ENCODE measurements at places on chromosomes 4 and X.

- no peak for DNase-seq
Measured at GRCh38 chr4:89556601-89557305, 249.2 kb upstream of the GPRIN3 start.

DNA sequence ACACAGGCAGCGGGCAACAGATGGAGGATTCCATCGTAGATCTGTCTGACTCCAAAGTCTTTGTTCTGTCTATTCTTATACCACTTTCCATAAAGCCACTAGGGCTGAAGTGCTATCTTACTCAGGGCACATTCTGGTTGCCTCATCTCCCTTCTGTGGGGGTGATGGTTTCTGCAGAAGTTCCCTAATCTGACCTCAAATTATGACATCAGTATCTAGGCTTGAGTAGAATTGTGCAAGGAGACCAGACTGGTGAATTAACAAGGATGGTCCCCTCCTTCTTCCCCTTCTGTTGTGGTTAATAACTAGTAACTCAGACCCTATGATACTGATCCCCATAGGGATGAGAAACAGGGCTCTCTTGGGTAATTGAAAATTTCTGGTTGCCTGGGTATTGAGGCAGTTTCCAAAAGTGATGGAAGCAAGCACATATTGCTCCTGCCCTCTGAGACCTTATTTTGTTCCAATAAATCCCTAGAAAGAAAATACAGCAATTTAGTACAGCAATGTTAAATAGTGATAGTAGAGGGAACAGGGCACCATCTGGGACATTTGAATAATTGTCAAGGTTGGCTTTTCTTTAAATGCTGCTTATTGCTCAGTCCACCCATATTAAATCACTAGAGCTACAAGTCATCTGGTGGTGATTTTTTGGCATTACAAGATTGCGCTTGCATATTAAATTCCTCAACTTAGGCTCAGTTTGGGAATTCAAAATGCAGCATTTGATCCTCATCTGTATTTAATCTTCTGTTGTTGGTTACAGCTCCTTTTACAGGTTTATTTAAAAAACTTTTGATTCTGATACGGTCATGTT is 57.3 kb upstream of the AP1S2 start:
- no peak for DNase-seq

GRCh38 chr4:184472614-184473498 is 1.5 kb downstream of the IRF2 start:
- peak; percentile 73 for DNase-seq

DNA sequence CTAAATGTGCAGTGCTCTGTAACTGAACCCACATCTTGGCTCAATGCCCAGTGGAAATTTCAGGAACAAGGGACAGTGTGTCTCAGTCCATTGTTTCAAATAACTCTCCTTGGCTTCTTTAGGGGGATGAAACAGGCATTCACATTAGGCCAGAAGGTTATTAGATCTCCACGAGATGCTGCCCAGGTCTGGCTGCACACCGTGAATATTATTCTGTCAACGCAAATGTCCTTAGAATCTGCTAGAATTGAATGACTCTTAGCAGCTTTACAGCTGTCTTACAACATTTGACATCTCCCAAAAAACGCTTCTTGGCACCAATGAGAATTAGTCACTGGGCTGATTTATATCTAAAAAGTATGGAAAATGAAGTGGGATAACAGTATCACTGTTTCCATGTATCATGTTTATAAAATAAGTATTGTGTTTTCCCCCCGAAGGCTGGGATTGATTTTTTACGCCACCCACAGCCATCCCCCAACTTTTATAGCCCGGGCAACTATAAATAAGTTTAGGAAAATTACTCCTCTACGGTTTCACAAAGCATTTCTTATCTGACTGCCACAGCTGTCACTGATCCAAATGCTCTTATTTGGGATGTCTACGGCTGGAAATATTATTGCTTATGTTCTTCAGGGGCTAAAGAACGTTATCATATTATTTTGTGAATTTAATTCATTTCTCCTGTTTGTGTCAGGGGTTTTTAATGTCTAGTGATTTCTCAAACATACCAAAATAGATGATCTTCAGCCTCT is 559.7 kb upstream of the FAT1 start:
- no peak for DNase-seq

DNA sequence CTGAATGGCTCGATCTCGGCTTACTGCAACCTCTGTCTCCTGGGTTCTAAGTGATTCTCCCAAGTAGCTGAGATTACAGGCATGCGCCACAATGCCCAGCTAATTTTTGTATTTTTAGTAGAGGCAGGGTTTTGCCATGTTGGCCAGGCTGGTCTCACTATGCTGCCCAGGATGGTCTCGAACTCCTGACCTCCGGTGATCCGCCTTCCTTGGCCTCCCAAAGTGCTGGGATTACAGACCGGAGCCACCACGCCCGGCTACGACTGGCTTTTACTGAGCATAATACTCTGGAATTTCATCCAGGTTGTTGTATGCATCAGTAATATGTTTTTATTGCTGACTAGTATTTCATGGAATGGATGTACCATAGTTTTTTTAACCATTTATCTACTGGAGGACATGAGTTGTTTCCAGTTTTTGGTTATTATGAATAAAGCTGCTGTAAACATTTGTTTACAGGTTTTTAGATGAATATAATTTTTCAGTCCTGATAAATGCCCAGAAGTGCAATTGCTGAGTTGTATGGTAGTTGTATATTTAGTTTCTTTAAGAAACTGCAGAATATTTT is 31.2 kb downstream of the N4BP2 start:
- no peak for DNase-seq

- no peak for DNase-seq
Measured at GRCh38 chrX:33989936-33990335, 142.2 kb downstream of the FAM47A start.

GRCh38 chrX:153669174-153669890 is 4.3 kb downstream of the PNCK start:
- peak; percentile 51 for DNase-seq

DNA sequence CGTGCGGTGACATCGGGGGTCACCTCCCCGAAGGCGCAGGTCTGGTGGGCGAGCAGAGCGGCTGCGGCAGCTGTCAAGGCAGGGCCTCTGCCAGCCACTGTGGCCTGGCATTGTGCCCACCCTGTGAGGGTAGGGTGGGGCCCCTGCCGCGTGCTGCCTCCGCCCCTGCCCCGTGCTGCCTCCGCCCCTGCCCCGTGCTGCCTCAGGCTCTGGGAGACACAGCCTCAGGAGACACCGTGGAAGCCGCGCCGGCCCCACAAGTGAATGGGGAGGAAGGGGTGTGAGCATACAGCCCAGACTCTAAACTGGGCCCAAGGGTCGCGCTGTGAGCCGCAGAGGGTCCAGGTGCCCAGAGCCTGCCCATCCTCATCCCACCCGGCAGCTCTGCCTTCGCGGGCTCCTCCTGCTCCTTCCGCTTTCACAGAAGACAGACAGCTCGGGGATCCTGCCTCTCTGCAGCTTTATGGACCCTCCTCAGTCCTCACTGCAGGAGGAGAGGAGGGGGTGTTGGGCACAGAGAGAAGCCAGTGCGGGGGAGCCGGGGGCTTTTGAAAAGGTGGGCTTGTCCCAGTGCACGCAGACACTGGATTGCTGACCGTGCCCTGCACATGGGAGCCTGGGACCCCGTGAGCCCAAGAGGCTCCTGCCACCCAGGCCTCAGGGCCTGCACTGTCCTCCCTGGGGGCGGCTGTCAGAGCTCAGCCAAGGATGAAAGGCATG is 27.4 kb downstream of the PCGF3 start:
- DNase-seq: no peak

- DNase-seq: no peak
Measured at GRCh38 chr4:25399510-25399909, 22.4 kb downstream of the ANAPC4 start.

GRCh38 chrX:123859409-123859845 is 426 bp upstream of the XIAP start:
- no peak for DNase-seq

GRCh38 chr4:75087416-75087815 is 154.5 kb downstream of the PARM1 start:
- no peak for DNase-seq

GRCh38 chrX:3651277-3651676 is 62.2 kb downstream of the PRKX start:
- DNase-seq: no peak

DNA sequence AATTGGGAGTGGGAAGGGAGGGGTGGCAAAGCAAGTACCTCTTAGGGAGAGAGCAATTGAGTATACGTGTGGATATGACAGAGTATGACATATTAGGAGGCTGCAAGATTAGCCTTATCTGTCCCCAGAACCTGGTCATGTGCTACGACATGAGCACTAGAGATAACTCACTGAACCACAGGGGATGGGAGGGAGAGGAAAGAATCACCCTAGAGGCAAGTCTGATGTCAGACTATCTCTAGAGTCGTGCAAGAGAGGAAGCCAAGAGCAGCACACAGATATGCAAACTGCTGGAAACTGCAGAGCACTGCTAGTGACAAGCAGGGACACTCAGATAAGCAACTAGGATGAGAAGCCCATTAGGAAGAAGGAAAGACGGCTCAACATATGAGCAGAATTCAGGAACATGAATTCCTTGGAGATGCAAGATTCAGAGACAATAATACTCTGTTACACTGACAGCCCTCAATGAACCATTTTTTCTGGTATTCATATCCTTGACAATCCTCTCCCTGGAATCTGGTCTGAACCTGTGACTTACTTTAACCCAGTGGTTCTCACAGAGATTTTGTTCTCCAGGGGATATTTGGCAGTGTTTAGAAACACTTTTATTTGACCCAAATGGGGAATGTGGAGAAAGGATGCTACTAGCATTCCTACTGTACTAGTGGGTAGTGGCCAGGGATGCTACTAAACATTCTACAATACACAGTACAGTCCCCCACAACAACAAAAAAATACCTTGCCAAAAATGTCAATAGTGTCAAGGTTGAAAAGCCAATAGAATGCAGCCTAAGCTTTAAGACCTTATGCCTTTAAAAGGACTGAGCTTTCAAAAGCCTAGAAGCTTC is 84.0 kb upstream of the BMP2K start:
- DNase-seq: no peak

DNA sequence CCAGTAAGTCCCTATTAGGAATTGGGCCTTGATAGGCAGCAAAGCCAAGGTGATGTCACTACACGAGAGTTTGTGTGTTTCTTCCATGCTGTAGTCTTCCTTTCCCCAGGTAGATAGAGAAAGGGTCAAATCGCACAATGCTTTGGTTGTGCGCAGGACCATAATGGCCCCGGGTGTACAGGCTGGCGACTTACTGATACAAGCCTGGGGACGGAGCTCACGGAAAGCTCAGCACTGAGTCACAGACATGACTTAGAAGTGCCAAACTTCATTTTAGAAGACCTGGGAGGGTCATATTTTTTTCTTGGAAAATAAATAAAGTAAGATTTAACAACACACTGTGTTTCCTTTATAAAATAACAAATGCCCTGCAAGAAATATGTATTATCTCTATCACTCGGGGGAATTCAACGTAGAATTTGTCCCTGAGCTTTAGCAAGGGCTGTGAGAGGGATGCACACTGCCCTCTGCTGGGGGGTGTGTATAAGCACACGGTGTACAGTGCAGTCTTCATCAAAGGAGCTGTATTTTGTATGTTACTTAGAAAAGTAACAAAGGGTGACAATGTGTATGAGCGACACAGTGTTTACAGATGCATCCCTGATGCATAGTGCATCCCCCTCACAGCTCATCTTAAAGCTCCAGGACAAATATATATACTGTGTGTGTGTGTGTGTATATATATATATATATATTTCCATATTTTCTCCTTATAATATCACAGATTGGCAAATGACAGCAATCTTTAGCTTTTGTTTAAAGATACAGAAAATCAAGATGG is 254.5 kb upstream of the VEGFC start:
- peak; percentile 71 for DNase-seq

GRCh38 chr4:98687876-98688275 is 29.5 kb upstream of the TSPAN5 start:
- no peak for DNase-seq

DNA sequence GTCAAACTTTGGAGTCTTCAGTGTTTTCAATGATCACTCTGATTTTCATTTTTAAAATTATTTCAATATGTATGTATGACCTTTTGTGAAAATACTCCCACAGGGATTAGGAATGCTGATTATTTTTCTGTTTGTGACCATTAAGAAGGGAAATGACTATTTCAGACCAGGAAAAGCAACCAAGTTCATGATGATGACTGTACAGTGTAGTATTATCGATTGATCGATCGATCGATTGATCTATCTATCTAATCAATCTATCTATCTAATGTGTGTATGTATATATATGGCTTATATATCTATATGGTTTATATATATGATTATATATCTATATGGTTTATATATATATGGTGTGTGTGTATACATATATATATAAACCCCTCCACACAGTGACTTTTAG is 131.5 kb upstream of the VEGFC start:
- no peak for DNase-seq

DNA sequence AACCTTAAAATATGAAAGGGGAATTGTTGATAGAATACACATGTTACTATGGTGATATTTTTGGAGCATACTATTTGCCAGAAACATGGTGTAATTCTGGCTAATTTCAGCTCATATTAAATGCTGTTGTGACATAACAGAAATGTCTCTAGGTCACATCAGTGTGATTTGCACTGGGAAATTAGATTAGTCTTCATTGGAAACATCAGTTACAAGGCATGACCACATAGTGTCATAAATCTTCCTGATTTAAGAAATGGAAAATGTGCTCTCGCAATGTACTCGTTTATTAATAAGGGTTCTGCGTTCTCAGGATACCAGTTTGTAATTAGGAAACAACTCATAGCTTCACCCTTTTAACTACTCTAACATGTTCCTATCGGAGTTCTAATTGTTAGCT is 72.9 kb upstream of the GYPA start:
- DNase-seq: no peak

- DNase-seq: no peak
Measured at GRCh38 chr4:47187608-47188007, 156.2 kb downstream of the GABRB1 start.

DNA sequence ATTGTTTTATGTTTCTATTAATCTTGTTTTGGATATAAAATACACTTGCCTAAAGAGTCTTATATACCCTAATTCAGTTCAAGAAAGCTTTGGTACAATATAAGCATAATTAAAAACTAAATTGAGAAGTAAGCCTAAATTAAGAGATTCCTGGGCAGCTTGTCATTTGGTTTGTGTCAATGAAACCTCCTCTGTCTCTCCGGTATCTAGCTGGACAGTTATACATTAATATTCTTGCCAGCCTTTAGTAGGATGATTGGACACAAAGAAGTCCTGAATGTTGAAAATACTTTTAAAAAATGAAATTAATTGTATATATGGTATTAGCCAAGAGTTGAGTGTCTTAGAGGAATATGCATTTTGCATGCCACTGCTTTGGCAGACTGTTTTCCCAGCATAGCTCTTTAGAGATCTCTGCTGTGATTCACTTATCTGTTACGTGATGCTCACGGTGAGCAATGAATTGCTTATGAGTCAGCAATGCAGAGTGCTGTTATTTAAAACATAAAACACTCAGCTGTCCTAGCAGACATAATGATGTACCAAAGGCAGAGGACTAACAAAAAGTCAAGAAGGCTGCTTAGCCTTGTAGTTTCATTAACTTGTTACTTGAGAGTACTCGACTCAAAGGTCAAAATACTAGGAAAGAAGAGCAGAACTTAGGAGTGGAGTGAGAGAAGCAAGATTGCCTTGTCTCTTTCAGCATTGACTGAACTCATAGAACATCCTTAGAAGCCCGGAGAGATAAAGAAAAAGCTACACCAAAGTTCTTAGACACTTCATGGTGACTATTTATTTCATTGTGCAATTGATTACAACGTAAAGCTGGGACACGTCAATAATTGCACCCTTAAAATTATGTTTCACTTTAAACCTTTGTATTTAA is 1296.1 kb upstream of the PCDH7 start:
- no peak for DNase-seq
